Activated T-cell treated with anti-CD3 and anti-CD28 coated beads, Interleukin-2, amount 50 U/mL, for 72 hours (primary cell): ENCODE measurements at places on chromosomes 6 and 20.

- DNase-seq: no peak
Observed at GRCh38 chr6:152816055-152816454, 65.5 kb downstream of the VIP start.

- DNase-seq: no peak
Observed at GRCh38 chr20:53617791-53618489, 24.3 kb upstream of the ZNF217 start.

GRCh38 chr6:136319732-136320131 is 30.1 kb upstream of the BCLAF1 start:
- DNase-seq: no peak

DNA sequence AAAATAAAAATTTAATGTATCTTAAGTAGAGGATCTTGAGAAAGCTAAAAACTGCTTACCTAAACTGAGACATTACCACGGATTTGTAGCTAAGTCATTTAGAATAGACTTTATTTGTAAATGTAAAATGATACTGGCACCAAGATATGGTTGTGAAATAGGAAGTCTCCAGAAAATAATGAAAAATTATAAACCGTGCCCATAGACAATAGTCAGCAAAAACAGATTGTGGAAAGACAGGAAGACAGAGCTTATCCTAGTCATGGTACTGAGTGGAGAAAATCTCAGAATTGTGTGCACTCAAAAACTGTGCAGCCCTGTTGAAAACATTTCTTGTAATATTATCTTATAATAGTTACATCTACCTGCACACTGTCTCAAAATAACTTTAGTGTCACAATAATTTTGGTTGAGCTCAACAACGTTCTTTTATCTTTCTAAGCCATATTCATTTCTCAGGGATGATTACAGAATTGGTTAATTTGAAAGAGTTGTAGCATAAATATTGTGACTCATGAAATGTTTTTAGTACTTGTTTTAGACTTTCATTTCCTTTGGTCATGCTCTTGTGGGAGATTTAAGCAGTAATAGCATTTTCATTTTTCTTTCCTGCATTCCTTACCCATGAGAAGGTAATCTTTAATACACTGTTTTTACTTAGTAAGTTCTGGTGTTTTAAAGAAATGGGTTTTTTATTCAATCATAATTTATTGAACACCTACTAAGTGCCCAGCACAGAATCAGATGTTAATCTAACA is 174.5 kb downstream of the SOX4 start:
- no peak for DNase-seq

DNA sequence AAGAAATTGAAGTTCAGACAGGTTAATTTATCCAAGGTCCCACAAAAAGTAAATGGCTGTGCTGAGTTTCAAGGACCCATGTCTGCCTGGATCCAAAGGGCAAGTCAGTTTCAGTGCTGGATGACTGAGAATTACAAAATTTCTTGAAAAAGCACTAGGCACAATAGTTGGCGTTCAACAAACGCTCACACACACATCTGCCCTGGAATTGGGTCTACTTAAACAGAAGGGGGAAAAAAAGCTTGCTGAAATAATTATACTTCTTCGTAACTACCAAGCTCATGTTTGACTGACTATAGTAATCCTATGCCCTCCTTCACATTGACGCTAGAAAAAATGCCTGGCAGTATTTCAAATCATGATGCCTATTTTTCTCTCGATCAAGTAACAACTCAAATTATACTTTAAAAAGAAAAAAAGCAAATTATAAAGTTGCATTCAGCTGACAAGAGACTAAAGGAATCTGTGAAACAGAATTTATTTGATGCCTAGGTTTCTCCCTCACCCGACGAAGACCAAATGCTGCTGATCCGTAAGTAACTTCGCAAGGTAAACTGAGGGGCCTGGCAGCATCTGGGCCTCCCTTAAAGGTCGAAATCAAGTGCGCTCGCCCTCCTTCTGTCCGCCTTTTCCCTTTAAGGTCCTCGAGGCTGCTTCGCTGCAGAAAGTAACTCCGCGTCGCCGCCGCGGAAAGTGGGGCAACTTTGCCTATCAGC is 650 bp upstream of the CD2AP start:
- no peak for DNase-seq

- DNase-seq: no peak
Observed at GRCh38 chr6:134168590-134169208, 116.3 kb upstream of the SLC2A12 start.

DNA sequence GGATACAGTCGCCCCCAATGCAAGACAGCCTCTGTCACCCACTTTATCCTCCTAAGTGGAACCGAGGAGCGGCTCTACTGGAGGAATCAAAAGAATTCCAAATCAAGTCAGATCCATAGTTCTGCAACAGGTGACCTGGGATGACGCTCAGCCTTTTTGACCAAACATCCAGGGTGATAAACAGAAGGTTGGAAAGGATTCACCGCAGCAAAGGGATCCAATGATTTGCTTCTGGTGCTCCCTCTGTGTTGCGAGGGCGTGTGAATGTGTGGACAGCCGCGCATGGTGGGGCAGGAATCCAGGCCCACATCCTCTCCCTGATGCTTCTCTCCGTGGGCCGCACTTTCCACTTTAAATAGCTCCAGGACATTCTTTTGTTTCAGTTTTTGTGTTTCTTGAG is 116.8 kb upstream of the CDH4 start:
- DNase-seq: no peak

DNA sequence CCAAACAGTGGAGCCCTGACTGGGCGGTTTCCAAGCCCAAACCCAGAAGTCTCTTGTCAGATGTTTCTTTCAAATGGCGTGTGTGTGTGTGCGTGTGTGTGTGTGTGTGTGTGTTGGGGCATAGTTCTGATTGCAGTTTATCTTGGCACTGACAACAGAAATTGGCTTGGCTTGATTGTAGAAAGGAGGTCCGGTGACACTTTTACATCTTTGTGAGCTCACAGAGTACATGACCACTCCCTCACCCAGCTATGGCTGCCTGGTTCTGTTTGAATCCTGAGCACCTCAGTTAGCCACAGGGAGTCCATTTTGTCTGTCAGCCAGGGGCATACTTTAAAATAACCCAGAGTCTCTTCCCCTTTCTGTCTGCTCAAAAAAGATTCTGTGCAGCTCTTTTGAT is 276.3 kb downstream of the CD83 start:
- no peak for DNase-seq

- no peak for DNase-seq
Observed at GRCh38 chr20:21183722-21184121, 57.8 kb downstream of the KIZ start.

GRCh38 chr6:35710241-35710847 is 21.6 kb upstream of the FKBP5 start:
- peak; percentile 49 for DNase-seq

- no peak for DNase-seq
Observed at GRCh38 chr6:26028212-26028745, 59.0 kb upstream of the HFE start.

DNA sequence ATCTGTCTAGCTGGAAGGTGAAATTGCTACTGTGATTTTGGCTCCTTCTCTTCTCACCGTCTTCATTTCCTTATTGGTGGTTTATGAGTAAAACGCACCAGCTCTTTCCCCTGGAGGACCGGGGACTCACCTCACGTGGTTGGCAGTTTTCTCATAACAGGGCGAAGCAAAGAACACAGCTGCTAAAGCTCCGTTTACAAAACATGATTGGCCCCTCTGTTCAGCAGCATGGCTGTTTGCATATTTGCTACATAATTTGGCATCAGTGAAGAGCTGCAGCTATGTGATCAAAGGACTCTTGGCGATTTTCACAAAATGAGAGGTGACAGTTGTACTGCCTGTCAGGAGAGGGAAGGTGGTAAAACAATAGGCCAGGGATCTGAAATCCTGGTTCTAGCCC is 20.5 kb upstream of the TMEM181 start:
- no peak for DNase-seq

DNA sequence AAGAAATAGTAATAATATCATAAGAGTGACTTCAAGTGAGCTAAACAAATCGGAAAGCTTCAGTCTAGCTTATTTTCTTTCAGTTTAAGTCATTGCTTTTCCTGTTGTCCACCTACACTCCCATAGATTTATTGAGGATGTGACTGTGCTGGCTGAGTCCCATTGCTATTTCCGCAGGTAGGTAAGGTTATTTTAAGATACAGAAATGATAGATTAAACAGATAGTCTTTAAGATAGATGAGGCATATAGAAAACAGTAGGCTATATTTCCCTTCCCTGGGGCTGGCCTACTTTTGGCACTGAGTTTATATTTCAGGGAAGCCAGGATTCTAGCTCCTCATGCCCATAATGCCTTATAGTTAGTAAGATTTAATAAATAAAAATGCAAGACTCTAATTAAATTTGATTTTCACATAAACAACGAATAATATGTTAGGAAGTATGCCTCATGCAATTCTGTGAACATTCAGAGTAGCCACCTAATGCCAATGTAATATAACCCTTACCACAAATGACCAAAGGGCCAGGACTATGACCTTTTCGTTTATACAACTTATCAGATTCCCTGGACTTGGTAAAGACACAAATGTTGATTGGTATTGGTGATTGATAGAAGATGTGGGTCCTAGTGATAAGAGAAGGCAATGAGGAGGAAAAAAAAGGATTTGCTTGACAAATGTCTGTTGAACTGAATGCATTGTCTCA is 1079.3 kb downstream of the EPHA7 start:
- no peak for DNase-seq

DNA sequence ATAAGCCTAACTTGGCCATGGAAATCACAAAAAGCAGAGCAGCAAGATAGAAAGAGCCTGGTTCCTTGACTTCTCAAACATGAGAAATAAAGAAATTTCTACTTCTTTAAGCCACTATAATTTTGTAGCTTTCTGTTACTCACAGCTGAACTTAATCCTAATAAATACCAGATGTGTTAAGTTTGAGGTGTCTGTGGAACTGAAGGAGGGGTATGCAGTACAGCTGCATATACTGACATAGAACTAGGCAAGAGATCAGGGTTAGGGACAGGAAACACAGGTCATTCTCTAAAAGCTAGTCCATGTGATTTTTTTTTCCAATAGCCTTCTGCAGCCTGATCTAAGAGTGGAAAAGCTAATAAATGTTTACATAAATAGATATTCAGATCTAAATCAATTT is 123.9 kb downstream of the COL12A1 start:
- no peak for DNase-seq

GRCh38 chr6:107495196-107495643 is 5.3 kb downstream of the SOBP start:
- no peak for DNase-seq

- no peak for DNase-seq
Observed at GRCh38 chr20:46200582-46201570, 82.8 kb downstream of the CD40 start.

DNA sequence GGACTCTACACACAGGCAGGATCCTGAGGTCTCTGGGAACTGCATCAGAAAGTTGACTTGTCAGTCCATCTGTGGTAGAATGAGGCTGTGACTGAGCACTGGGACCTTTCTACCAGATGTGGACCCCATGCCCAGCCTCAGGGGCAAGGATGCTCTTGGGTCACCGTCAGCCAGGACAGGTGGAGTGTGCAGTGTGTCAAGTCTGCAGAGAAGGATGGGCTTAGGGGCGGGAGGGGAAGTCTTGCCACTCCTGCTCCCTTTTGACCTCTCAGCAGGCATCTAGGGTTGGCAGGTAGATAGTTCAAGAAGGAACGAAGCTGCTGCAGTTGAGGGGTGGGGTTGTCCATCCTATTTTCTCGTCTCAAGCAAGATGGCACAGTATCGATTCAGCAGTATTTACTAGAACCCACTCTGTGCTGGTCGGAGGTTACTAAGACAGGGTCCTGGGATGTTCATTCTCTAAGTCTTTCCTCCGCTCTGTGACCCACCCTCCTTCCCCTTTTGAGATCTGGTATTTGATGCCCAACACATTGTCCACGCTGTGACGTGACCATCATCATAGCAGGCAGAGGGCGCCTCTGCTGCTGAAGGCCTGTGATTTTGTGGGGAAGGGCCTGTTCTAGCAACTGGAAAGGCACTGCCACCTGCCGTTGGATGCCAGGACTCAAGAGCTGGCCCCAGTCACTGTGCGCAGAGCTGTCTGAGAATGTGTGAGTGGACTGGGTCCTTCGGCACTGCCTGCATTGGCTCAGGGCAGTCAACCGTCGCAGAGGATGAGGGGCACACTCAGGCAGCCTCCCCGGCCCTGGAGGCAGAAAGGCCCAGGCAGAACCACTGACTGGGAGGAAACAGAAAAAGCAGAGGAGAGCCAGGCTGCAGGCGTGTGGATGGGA is 23.2 kb downstream of the RBCK1 start:
- DNase-seq: no peak

GRCh38 chr6:52922161-52922560 is 12.7 kb upstream of the GSTA3 start:
- DNase-seq: no peak

GRCh38 chr6:3379482-3380060 is 77.3 kb downstream of the SLC22A23 start:
- no peak for DNase-seq

DNA sequence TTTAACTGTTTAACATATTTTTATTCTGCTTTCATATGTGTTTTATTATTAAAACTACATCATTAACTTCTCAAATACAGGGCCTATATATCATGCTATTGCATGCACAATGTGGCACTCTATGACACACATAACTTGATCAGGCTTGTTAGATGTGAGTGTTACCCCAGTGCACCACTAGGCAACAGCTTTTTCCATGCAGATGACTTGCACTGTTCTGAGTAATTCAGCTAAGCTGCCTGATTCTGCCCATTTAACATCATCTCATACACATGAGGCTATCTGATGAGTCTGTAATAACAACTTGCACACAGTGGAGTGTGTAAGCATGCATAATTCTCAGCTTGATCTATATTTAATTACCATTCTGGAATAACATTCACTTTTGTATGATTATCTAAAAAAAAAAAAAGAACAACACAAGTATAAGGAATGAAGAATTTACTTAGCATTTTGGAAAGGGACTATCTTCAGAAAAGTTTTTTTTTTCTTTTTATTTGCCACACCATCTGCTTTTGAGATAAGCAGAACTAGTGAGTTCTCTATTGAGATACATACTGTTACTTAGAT is 83.1 kb downstream of the GRM1 start:
- no peak for DNase-seq

GRCh38 chr20:38673725-38674091 is 50.6 kb upstream of the SLC32A1 start:
- no peak for DNase-seq

DNA sequence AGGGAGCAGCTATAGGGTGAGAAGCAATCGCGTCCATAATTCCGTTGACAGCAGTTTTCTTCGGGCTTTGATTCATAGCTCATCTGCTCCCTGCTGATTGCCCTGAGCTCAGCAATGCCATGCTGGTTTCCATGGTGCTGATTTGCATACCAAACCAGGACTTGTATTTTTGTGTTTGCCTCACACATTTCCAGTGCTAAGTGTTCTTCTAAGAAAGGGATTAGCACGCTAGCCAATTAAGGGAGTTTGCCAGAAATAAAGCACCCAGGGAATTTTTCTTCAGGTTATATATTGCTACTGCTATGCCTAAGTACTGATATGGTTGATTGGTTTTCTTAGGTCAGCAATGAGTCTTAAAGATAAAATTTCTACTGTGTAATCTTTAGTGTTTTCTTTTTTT is 177.6 kb downstream of the PLCB1 start:
- DNase-seq: no peak

DNA sequence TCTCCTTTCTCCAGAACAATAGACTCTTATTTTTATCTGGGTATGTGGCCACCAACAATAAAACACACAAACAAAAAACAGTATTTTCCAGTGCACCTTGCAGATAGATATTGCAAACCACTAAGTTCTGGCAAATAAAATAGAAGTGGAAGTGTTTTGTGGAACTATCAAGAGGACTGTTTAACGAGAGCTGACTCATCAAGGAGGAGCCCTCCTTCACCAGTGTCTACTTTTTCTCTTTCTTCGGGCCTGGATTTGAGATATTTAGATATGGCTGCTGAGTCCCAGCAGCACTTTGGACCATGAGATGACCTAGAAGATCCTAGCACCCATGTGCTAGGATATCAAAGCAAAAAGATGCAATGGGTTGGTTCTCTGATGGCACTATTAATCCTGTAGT is 154.7 kb downstream of the AIG1 start:
- DNase-seq: no peak
